ENCODE measurements at places on chromosomes 2 and 18.
A peak's percentile ranks its signal among the peaks of the same experiment; 100 is the strongest.

DNA sequence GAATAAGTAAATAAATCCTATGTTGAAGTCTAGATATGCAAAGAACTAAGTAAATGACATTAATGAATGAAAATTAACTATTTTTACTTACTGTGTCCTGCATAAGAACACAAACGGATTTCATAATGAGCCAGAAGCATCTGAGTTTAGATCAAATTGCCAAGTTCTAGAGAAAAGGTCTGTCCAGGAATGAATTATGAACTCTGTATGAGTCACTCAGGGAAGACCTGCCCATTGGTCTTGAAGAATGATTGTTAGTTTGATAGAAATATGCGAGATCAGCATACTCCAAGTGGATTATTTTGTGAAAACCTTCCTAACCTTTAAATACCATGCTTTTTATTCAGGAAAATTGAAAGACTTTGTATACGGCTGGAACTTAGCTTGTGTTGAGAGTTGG lies 189.5 kb downstream of the DOK6 start:
- no peak for DNase-seq

GRCh38 chr2:168149150-168149974 lies 98.0 kb downstream of the STK39 start:
- no peak for DNase-seq

DNA sequence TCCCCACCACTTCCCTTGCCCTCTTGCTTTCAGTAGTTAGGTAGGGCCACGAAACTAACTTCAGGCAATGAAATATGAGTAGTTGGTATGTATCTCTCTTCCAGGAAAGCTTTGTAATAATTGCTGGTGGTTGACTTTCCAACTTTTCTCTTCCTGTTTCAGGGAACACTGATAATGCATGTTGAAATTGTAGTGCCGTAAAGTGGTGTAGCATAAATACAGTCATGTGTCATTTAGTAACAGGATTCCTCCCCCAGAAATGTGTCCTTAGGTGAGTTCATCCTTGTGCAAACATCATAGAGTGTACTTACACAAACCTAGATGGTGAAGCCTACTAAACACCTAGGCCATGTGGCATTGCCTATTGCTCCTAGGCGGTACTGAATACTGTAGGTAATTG lies 429.2 kb downstream of the PID1 start:
- no peak for DNase-seq

GRCh38 chr18:71784777-71785176 lies 759.4 kb downstream of the CBLN2 start:
- no peak for DNase-seq

DNA sequence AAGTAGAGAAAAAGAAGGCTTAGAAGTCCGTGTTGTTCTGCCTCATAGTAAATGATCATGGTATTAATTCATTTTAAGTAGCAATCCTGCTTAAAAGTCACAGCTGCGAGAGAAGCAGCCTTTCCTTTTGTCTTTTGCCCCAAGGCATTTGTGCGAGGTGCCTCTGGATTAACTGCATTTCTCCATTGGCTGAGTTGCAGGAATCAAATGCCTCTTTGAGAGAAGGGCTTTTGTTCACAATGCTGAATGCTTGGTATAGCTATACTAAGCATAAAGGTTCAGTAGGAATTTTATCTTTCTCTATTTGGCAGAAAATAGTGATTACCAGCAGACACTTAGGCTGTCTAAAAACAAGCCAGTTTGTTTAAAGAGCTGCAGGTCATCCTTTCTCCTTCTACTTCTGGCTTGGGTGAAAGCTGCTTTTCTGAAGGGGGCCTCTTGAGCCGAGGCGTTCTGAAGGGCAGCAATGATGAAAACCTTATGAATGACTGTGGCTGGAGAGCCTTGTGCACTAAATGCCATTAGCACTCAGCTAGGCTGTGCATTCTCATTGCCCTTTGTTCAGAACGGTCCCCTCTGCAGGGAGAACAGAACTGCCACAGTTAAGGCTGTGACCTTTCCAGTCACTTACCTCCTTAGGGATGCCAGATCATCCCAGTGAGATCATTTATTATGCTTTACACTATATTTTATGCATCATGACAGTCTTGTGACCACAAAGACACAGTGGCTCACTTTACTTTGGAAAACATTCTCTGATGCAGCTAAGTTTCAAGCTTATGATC lies 68.8 kb upstream of the TMEM87B start:
- DNase-seq, result no peak

GRCh38 chr2:176521878-176522670 lies 252.8 kb downstream of the MTX2 start:
- no peak for DNase-seq

DNA sequence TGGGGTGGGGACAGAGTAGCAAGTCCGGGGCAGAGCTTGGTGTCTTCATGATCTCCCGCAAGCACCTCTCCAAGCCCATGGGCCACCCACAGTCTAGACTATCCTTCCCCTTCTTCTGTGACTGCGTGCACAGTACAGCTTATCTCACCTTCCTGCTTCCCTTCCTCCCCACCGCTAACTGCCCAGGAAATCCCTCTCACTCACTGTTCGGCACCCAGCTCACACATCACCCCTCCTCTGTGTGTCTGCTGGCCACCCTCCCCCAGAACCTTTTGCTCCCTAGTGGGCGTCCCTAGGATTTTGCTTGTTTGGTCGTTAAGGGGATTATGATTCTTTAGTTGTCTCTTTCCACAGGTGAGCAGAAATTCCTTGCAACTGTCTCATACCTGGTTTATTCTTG lies 31.5 kb upstream of the SMAD7 start:
- DNase-seq, result no peak

- no peak for DNase-seq
Measured at GRCh38 chr18:50523165-50523564, 36.7 kb upstream of the MAPK4 start.

DNA sequence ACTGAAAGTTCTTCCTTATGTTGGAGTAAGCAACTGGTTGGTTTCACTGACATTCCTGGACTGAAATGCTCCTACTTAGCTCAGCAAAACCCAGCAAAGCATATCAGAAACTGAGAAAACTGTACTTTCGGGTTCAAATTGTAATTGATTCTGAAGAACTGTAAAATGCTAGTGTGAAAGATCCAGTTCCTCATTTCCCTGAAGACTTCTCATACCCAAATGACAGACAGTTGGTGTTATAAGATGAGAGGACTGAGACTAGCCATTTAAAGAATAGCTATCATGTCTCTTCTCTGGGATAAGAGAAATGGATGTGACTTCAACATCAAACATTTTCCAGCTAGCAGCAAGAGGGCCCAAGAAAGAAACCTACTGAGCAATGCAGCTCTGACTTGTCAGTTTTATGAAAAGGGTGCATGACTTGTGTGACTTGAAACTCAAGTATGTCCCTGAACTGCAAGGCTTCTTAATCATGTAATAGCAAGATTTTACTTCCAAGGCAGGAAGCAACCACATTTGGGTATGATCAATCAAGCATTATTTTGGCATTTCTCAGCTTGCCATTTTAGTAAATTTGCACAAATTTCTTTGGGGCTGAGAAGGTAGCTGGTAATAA lies 420.3 kb upstream of the MMADHC start:
- peak; percentile 5 for DNase-seq

- DNase-seq, result peak; percentile 50
Measured at GRCh38 chr2:20578895-20579825, 71.7 kb downstream of the HS1BP3 start.

DNA sequence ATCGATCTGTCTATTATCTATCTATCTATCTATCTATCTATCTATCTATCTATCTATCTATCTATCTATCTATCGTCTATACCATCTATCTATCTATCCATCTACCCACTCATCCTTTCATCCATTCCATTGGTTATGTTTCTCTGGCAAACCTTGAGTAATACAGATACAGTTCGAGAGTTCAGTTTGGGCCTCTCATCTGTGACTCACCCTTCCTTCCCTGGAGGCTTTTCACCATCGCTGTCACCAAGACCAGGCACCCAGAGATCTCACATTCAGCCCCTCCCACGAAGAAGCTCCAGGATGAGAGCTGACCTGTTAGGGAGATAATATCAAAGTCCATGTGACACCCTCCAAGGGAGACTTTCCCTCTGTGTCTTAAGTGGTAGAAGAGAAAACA lies 164.1 kb upstream of the CELF4 start:
- no peak for DNase-seq

DNA sequence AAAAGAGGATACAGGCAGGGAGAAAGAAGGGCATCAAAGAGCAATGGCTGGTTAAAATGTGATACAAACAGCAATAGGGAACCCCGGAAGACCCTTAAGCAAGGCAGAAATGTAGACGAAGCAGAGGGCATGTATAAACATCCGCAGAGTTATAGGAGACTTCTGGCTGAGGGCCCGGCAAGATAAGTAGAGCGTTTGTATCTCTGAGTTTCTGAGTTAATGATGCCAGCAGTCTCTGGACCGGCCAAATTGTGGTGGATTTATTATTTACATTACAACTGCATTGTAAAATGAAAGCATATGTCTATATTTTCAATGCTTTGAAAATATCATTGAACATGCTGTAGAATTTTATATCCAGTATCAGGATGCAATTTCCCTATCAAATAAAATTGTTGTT lies 148.0 kb upstream of the KCTD1 start:
- DNase-seq, result no peak

DNA sequence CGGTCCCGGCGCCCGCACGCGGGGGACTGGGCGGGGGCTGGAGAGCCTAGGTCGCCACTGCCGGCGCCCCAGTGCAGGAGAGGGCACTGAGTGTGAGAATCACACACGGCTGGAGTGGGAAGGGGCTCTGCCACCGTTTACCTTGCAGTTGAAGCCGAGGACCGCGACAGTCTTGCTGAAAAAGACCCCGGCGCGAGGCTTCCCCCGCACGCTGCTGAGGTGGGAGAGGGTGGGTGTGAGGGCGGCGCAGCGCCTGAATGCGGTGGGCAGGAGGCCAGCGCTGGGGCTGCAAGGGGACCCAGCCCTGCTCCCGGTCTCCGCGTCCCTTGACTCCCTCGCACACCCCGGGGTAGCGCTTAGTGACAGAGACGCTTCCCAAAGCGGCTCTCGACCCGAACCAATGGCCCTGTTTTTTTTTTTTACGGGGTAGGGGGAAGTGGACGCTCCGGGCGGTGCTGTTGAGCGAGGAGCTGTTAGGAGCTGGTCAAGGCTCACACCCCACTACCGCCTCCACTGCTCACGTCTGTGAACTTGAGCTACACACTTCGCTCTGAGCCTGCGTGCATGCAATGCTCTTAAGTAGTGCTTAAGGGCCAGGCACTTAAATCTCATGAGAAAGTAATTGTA lies 794 bp downstream of the NOTO start:
- DNase-seq, result no peak

DNA sequence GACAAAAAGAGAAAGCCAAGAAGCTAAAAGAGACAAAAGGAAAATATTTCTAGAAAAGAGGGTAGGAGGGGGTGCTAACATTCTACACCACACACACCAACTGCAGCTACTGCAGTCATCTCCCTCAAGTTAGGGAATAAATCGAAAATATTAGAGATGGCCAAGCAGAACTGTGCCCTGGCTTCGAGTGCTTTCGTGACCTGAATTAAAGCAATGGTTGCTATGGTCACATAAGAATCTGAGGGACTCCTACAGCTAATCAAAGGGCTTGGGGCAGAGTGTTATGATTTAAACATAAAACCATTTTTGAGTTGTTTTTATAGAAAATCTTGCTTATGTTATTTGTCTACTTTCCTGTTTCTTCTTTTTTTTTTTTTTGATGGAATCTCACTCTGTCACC lies 159.6 kb upstream of the HNRNPA3 start:
- DNase-seq, result no peak

- no peak for DNase-seq
Measured at GRCh38 chr2:121345101-121345500, 60.1 kb upstream of the TFCP2L1 start.

GRCh38 chr18:34117319-34117718 lies 107.4 kb downstream of the NOL4 start:
- DNase-seq, result no peak

GRCh38 chr18:1499265-1499664 lies 594.6 kb downstream of the ADCYAP1 start:
- DNase-seq, result no peak

DNA sequence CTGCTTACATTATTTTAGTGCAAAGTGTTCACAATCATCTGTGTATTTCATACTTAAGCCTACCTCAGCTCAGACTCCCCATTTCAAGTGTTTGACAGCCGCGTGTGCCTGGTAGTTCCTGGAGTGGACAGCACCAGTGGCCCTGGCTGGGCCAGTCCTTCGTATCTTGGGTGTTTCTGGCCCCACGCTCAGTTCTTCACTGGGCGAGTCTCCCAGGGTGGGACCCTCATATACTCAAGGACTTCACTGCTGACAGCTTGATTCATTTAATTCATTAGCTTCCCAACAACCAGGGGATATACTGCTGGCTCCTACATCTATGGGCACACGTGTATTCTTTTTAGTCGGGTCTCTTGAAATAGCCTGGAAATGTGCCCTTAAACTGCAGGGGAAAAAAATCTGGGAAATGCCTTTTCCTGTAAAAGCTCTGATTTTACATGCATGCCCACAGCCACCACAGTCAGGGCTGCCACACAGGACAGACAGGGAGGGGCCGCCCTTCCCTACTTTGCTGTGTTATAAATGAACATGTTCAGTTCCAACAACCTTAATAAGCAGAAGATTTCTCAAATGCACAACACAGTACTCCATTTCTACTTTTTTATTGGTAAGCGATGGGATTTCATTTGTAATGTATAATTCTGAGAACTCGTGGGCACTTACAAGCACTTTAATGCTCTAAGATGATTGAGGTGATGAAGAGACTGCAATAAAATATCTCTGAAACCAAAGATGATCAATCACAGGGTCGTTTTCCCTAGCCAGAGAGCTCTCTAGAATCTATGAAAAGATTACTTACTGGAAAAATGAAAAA lies 205.5 kb upstream of the REV1 start:
- no peak for DNase-seq

DNA sequence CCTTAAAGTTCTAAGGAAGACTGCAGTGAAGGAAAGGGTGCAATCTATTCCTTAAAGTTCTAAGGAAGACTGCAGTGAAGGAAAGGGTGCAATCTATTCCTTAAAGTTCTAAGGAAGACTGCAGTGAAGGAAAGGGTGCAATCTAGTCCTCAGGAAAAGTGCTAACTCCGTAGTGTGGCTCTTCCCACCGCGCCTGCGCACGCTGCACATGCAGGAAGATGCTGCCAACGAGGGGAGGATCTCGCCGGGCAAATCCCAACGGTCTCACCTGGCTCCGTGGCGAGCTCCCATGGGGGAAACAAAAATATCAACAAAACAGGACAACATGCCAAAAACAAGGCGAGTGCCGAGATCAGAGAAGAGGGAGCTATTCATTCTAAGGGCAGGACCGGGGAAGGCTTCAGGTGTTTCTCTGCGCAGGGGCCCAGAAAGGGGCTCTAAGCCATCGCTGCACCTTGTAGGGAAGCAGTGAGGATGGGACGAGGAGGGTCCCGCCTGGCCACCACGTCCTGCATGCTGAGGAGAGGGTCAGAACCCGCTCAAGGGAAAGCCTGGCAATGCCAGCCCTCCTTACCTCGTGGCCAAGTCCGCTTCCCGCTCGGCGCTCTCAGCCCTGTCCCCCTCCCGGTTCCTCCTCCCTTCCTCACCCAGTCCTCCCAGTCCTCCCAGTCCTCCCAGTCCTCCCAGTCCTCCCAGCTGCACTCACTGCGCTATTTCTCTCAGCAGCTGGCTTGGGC lies 24.5 kb downstream of the TIMM21 start:
- DNase-seq, result no peak

GRCh38 chr2:215866606-215867005 lies 146.7 kb downstream of the MREG start:
- DNase-seq, result no peak

- DNase-seq, result no peak
Measured at GRCh38 chr2:191311627-191312026, 66.4 kb downstream of the MYO1B start.

- no peak for DNase-seq
Measured at GRCh38 chr2:241891988-241892298, 22.4 kb downstream of the RTP5 start.

- no peak for DNase-seq
Measured at GRCh38 chr2:170707821-170708795, 7.0 kb upstream of the SP5 start.
